ENCODE measurements at places on chromosomes 7 and 10.
A peak's percentile ranks its signal among the peaks of the same experiment; 100 is the strongest.

DNA sequence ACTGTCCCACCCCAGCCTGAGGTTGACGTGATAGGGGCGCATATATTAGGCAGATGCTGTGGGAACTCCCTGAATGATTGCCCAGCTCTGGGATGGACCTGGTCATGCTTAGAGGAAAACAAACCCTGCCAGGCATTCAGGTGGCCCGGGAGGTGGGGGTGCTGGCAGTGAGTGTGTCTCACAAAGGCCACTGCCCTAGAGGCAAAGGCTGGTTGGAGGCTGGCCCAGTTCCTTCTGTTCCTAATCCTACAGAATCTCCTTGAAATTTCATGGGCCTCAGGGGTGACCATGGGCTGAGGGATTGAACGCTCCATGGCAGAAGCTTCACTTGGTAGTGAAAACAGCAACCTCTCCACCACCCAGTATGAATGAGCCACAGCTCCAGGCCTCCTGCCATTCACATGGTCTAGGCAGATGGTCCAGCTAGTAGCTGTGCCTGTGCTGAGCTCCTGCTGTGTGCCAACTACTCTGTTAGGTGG, 25.6 kb downstream of the ADRA2A start:
- DNase-seq: no peak

GRCh38 chr10:114706458-114707055, 48.5 kb upstream of the ABLIM1 start:
- DNase-seq: no peak

- no peak for DNase-seq
Measured at GRCh38 chr7:95485391-95486123, at the start of gene ASB4. TSS of gene ASB4 (plus strand) at chr7:95485943. CDS start at chr7:95485972, 29 bp downstream.

- no peak for DNase-seq
Measured at GRCh38 chr7:150996376-150997074, 5.7 kb downstream of the NOS3 start.

- DNase-seq: no peak
Measured at GRCh38 chr7:81221527-81222217, 302.8 kb upstream of the SEMA3C start.

- no peak for DNase-seq
Measured at GRCh38 chr7:12493407-12493806, 77.1 kb upstream of the SCIN start.

GRCh38 chr7:143499743-143500348, 22.2 kb downstream of the TAS2R41 start:
- DNase-seq: peak; percentile 85

DNA sequence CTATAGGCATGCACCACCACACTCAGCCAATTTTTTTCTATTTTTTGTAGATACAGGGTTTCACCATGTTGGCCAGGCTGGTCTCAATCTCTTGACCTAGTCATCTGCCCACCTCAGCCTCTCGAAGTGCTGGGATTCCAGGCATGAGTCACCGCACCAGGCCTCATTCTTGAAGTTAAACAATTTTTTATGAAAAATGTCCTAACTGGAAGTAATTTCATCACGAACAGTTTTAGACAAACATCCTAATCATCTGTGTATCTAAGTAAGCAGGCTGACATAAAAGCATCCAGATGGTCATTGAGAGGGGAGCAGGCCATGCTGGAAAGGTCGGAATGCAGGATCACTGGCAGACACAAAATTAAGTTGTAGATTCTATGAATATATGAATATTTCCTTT, 269.1 kb downstream of the ZMYND11 start:
- peak; percentile 95 for DNase-seq

- DNase-seq: peak; percentile 49
Measured at GRCh38 chr10:78332012-78332411, 298.3 kb downstream of the RPS24 start.

DNA sequence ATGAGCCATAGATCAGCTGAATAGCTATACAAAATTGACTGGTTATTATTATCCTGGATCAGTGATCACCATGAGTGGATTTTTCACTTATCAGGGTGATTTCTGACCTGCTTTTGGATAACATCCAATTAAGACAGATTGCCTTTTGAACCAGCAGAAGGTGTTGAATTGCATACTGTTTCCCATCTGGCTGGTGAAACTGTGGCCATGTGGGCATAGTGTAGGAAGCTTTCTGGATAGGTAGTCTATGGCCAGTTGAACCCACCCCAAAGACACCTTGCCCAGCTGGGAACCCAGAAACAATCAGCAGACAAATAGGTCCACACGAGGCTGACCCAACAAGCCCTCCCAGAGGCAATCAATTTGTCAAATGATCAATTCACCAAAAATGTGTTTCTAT, 29.3 kb downstream of the DNAJC12 start:
- no peak for DNase-seq

DNA sequence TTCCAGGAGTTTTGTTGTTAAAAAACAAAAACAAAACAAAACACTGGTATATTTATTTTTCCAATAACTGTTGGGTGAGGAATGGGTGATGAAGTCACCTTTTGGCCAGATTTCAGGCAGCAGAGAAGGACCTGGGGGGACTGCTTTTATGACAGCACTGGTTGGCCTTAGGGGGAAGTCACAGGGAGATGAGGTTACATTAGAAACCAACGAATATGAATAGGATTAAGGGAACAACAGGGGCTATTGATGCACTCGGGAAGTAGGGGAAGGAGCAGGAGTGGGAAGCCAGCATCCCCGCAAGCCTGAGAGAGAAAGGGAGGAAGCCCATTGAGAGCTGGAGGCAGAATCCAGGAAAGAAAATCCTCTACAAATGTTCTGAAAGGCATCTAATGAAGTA, 958.4 kb downstream of the TYW1 start:
- no peak for DNase-seq

GRCh38 chr10:120262857-120263547, 194.0 kb upstream of the PLPP4 start:
- DNase-seq: peak; percentile 11

DNA sequence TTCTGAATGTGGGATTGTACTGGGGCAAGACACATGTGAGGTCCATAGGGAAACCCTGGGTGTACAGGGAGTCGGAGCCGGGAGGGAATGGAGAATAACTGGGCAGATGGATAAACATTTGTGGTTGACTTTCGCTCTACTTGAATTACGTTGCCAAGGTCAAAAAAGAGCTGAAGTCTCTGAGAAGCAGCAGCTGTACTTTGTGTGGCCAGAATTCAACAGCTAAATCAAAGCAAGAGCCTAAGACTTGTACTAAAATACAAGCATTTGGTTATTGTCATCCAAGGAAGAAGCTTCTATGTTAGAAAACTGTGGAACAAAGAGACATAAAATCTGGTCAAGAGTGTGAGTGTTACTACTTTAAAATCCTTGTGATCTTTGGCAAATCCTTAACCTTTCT, 457.2 kb downstream of the ARL4A start:
- DNase-seq: no peak

GRCh38 chr7:47661051-47661714, 79.3 kb upstream of the TNS3 start:
- no peak for DNase-seq

- no peak for DNase-seq
Measured at GRCh38 chr10:71820966-71821365, 30.1 kb downstream of the PSAP start.

- DNase-seq: no peak
Measured at GRCh38 chr7:73770860-73771670, 995 bp upstream of the CLDN3 start.

- no peak for DNase-seq
Measured at GRCh38 chr10:29959586-29959985, 99.8 kb downstream of the JCAD start.

DNA sequence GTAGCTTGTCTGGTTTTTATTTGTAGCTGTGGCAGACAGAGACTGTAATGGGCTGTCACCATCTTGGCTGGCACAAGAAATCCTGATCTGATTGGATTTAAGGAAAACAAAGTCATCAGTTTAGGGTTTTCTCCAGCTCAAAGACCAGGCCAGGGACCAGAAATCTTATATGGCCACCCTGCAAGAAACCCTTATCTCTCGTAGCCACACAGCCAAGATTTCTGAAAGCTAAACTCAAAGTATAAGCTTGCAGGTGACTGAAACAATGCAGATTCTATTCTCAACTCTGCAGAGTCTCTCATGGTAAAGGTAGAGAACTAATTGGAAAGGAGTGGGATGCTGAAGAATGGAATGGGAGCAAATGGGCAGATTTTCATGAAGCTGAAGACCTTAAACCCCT, 3.2 kb upstream of the ASB13 start:
- DNase-seq: no peak

GRCh38 chr7:30913821-30914515, 2.3 kb downstream of the AQP1 start:
- no peak for DNase-seq

GRCh38 chr7:37065779-37066271, 341.5 kb upstream of the AOAH start:
- peak; percentile 11 for DNase-seq

- peak; percentile 83 for DNase-seq
Measured at GRCh38 chr10:119750391-119751230, 24.8 kb downstream of the INPP5F start.

GRCh38 chr10:8060010-8060703, 5.7 kb downstream of the GATA3 start:
- peak; percentile 77 for DNase-seq

DNA sequence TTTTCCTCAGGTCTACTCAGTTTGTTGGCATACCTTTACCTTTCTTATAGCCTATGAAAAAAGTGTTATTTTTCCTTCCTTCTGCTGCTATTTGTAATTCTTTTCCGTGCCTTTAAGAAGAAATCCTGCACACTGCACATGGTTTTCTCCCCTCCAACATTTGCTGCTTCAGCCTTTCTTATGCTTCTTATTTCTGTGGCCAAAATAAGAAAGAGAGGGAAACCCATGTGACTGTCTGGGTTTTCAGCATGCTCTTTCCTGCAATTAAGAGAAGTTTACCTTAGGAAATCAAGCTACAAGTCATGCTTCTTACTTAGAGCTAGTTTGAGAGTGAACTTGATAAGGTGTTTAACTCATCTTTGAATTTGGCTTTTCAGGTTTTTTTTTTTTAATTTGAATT, 11.0 kb downstream of the TBC1D12 start:
- DNase-seq: no peak

GRCh38 chr7:68623030-68623429, 975.2 kb upstream of the AUTS2 start:
- no peak for DNase-seq

DNA sequence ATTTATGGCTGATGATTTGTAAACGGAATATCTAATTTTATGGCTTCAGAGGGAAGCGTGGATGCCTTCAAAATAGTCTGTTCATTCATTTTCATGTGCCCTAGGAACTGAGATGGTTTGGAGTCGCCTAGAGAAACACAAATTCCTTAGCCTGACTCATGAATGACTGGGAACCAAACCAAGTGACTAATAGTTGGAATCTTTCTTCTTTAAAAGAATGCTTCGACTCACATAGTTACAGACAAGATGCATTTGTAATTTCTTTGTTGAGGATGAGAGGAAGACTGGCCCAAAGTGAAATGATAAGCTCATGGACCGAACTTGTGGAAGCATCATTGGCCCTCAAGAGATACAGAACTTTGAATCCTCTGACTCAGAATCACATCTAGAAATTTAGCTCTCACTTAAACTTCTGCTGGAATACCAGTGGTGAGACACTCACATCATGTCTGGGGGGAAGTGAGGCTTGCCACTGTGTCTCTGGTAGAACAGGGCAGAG, 1107.2 kb downstream of the NRG3 start:
- DNase-seq: peak; percentile 96

- no peak for DNase-seq
Measured at GRCh38 chr10:132120200-132120599, 54.5 kb downstream of the JAKMIP3 start.

All from EH (cell line).